Heart right ventricle (tissue), 16 donors: ENCODE measurements at places on chromosomes 2 and 18. TPM values are rescaled to one million over a fixed set of nuclear protein-coding genes. Genes with fewer than 3 reads are reported as not detected.
A peak's percentile ranks its signal among the peaks of the same experiment; 100 is the strongest.

The ABCB11 gene
- total RNA-seq, result not detected

The RESP18 gene
- total RNA-seq, result not detected

- DNase-seq, result no peak
- H3K36me3 ChIP-seq, result no peaks in the 10 kb centered on the region
- no peak overlapping the region for H3K27ac ChIP-seq
- peaks cover 18% of the 10 kb centered on the region for H3K4me1 ChIP-seq
These were observed 15.2 kb downstream of the NABP1 start for GRCh38 chr2:191693166-191693565.

GRCh38 chr2:167980439-167980838, 267.0 kb downstream of the STK39 start:
- no peak overlapping the region for H3K27ac ChIP-seq
- no peaks in the 10 kb centered on the region for H3K27me3 ChIP-seq
- H3K4me3 ChIP-seq, result no peak overlapping the region
- H3K36me3 ChIP-seq, result no peaks in the 10 kb centered on the region

DNA sequence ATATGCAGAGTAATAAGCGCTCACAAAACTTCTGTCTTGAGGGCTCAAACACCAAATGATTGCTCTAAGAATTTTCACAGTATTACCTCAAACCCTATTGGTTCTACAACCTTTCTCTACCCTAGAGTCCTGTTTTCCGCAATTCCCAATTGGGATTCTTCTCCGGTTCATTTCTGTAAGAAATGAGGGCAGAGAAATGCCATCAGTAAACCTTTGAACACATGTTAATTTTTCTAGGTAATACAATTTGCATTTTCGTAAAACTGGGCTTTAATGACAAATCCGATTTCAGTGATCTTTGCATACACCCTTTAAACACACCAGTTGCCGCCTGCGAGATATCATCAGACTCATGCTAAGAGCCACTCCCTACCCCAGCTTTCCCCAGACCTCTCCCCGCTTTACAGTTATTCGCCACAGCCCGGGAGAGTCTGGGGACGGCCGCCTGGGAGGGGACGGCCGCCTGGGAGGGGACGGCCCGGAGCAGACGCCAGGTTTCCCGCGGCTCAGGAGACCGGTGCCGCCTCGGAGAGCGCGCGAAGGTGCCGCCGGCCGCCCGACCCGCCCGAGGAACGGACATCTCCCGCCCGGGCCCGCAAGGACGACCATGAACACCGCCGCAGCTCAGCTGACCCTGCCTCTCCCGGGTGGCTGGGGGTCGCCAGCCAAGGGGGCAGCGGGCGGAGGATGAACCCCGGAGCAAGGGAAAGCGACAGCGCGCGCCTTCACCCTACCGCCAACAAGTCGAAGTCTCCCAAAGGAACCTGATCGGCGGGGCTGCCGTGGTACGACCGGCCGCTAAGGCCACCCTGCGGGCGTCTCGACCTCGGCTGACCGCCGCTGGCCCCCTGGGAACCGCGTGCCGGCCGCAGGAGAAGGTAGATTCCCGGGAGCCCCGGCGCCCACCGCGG, 463 bp downstream of the SMC6 start:
- H3K27me3 ChIP-seq, result no peaks in the 10 kb centered on the region
- no peaks in the 10 kb centered on the region for H3K36me3 ChIP-seq
- peak overlapping the region; percentile 93 for H3K27ac ChIP-seq
- peak overlapping the region; percentile 93 for H3K4me3 ChIP-seq
- H3K4me1 ChIP-seq, result peaks cover 48% of the 10 kb centered on the region

The UGT1A4 gene
- total RNA-seq, result not detected

DNA sequence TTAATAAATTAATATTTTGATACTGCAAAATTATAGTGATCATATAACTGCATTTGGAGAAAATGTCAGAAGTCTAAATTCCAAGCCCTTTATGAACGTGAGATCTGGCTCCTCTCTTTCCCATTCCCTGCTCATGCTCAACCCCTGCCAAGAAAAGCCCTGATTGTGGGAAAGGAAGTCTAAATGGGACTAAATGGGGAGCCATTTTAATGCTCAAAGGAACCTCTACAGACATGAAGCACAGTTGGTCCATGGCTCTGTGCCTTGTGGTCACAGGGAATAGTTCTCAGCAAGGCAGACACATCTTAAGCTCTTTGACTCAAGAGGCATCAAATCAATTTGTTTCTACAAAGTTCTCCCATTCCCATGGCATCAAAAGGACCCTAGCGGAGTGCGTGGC, 29.3 kb upstream of the INSIG2 start:
- H3K4me3 ChIP-seq, result no peak overlapping the region
- no peaks in the 10 kb centered on the region for H3K36me3 ChIP-seq
- no peak overlapping the region for H3K27ac ChIP-seq
- no peaks in the 10 kb centered on the region for H3K4me1 ChIP-seq

The SPATA3 gene
- not detected for total RNA-seq

DNA sequence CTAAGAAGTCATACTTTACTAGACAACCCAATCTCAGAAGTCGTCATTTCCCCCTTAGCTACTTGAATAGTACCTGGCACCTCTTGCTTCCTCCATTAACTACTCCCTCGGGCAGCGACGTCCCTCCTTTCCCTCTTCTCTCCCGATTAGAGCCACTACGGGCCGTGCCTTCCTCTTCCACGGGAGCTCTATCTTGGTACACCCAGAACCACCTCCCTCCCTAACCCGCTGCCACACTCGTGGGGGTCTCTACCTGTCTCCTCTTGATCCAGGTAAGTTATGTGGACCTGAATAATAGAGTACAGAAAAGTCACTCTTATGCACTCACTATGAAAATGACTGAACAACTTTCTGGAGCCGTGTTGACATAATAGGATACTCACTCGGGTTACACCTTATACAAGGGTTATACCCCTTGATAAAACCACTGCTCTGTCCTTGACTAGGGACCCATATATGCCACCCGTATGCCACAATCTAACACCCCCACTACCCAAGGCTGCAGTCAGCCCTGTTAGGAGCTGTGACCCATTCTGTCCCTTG, 595 bp upstream of the HDHD2 start:
- H3K4me1 ChIP-seq, result peaks cover 36% of the 10 kb centered on the region
- H3K36me3 ChIP-seq, result peaks cover 6% of the 10 kb centered on the region
- peak overlapping the region; percentile 95 for H3K27ac ChIP-seq
- H3K27me3 ChIP-seq, result no peaks in the 10 kb centered on the region

- H3K27ac ChIP-seq, result no peak overlapping the region
- DNase-seq, result no peak
- no peak overlapping the region for H3K4me3 ChIP-seq
These were observed 6.3 kb upstream of the CCNT2 start for GRCh38 chr2:134912361-134912760.

DNA sequence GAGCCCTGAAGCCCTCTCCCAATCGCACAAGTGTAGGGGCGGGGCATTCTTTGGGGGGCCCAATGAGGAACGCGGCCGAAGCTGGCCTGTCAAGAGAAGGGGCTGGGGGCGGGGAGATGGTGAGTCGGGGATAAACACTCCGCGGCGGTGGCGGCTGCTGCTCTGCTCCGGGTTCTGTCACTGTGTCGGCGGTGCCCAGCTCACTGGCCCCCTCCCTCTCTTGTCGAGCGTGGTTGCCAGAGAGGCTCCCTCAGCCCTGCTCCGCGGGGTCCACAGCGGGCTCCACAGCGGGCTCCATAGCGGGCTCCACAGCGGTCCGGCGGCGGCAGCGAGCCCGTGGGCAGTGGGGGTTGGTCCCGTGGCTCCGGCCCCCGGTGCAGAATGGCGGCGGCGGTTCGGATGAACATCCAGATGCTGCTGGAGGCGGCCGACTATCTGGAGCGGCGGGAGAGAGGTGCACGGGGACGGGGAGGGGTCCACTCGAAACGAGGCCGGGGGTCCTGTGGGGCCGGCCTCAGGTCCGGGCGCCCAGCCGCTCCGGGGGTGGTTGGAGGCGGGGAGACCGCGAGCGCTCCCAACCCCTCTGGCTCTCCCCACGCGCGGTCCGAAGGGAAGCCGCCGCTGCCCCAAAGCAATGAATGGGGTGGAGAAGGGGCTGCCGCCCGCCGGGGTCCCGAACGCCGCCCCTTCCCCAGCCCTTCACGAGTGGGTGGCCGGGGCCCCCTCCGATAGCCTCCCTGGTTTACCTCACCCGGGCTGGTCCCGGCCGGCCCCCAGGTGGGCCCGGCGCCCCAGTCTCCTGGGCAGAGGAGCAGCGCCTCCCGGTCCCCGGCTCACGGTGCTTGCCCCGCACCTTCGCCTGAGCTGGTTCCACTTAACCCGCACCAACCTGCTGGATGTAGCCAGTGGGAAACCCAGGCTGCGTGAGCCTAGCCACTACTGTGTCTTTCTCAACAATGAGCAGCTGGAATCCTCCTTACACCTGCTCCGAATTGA, at the start of gene MXD1:
Gene MXD1, plus strand, starts transcription at position 160 of the 996 bp plus-strand sequence. Its CDS starts 222 bp downstream, at position 382.
- peak within 1 kb of the TSS; percentile 91 for H3K4me3 ChIP-seq
- peaks cover 28% of the 10 kb centered on the region for H3K4me1 ChIP-seq
- H3K27me3 ChIP-seq, result no peaks in the 10 kb centered on the region
- DNase-seq, result peak; percentile 99
- H3K36me3 ChIP-seq, result no peaks in the 10 kb centered on the region

The SCN7A gene
- total RNA-seq, result 14.9 TPM

- H3K4me3 ChIP-seq, result no peak overlapping the region
- H3K27me3 ChIP-seq, result no peaks in the 10 kb centered on the region
These were observed 31.4 kb downstream of the KCTD1 start for GRCh38 chr18:26516964-26517363.

The DNAH7 gene
- total RNA-seq, result 0.20 TPM

DNA sequence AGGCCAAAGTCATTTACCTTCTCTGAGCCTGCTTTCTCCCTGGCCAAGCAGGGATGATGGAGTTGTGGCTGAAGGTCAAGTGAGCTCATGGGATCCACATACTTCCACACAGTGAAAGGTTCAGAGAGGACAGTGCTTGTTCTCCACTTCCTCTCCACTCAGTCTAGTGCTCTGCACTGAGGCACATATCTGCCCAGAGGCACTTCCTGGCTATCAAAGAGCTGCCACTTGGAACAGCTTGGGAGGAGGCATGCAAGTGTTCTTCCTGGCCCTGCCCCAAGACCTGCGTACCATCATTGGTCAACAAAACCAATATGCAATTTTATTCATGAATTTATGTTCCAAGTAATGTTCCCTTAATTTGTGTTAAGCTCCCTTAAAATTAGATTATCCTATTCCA, 71.9 kb downstream of the RNF152 start:
- no peak for DNase-seq
- no peak overlapping the region for H3K4me3 ChIP-seq
- H3K36me3 ChIP-seq, result peaks cover 7% of the 10 kb centered on the region
- H3K27me3 ChIP-seq, result no peaks in the 10 kb centered on the region

DNA sequence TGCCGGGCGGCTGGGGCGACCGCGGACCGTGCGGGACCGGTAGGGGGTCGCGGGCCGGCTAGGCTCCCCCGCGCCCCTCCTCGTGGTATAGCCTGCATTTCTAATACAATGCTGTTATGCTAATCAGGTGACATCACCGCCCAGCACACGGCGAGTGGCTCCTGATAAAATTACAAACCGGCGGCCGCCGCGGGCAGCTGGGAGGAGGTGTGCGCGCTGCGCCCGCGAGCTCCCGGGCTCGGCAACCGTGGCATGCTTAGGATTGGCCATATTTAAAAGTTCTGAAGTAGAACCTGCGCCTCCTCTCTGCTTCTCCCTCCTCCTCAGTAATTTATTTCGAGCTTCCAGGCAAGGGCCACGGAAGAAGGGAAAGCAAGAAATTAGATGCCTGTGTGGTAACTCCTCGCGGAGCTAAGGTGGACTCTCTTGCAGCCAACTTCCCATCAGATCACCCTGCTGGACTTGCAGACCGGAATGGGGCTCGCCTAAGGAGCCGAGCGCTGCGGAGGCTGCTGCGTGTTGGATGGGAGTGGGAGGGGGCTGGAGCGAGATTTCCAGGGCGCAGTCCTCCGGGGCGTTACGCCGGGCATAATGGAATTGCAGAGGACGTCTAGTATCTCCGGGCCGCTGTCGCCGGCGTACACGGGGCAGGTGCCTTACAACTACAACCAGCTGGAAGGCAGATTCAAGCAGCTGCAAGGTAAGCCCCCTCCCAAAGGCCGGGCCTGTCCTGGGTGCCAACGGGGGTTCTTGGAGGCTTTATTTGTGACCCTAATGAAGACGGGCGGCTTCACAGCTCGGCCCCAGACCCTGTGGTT, 102.3 kb downstream of the SPTBN1 start:
- H3K27ac ChIP-seq, result peak overlapping the region; percentile 81
- no peaks in the 10 kb centered on the region for H3K36me3 ChIP-seq
- H3K4me1 ChIP-seq, result peaks cover 17% of the 10 kb centered on the region
- peak overlapping the region; percentile 33 for H3K4me3 ChIP-seq
- peak; percentile 53 for DNase-seq

- peaks cover 22% of the 10 kb centered on the region for H3K4me1 ChIP-seq
- no peak overlapping the region for H3K27ac ChIP-seq
- no peak for DNase-seq
- H3K4me3 ChIP-seq, result no peak overlapping the region
- H3K27me3 ChIP-seq, result no peaks in the 10 kb centered on the region
- no peaks in the 10 kb centered on the region for H3K36me3 ChIP-seq
These were observed 55.4 kb upstream of the THOC1 start for GRCh38 chr18:323253-323622.

DNA sequence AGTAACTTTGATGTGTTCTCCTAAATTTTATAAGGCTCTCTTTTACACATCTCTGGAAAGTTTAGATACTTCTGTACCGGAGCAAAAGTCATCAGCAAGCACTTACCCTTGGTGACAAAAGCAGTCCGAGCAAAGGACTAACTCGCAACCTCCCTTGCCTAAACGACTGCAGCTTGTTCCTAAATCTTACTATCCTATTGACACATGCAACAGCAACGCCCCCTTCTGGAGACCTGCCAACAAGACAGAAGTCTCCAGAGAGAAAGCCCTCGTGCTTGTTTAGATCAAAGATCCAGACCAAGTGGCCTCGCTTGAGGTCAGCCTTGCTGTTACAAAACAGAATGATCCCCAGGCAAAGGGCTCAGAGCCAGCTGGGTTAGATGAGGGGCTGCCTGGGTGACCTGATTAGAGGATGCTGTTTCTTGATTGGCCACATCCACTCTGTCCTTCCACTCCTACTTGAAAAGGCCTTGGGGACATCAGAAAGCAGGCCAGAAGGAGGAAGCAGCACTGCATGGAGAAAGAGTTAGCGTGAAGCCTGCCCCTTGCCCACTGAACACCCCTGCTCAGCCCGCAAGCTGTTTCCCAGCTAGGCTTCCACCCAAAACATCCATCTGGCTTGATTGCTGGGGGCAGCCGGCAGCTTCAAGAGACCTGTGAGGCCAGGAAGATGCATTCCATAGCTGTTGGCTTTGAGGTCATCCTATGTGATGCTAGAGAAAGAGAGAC, 94.3 kb downstream of the HNRNPLL start:
- peaks cover 13% of the 10 kb centered on the region for H3K4me1 ChIP-seq
- DNase-seq, result peak; percentile 73
- no peaks in the 10 kb centered on the region for H3K27me3 ChIP-seq

- DNase-seq, result no peak
- H3K27me3 ChIP-seq, result no peaks in the 10 kb centered on the region
- no peaks in the 10 kb centered on the region for H3K36me3 ChIP-seq
- peaks cover 26% of the 10 kb centered on the region for H3K4me1 ChIP-seq
These were observed 178.4 kb downstream of the BCL2 start for GRCh38 chr18:63140997-63141777.

- no peak overlapping the region for H3K4me3 ChIP-seq
- DNase-seq, result no peak
- peaks cover 10% of the 10 kb centered on the region for H3K27me3 ChIP-seq
- H3K4me1 ChIP-seq, result no peaks in the 10 kb centered on the region
- no peaks in the 10 kb centered on the region for H3K36me3 ChIP-seq
These were observed 353.8 kb upstream of the SPRED2 start for GRCh38 chr2:65786007-65786717.
